ENCODE measurements at places on chromosomes 3 and 15.

- DNase-seq = no peak
Measured at GRCh38 chr3:110755345-110755744, 316.3 kb upstream of the NECTIN3 start.

GRCh38 chr3:190860521-190860920, 2.0 kb downstream of the GMNC start:
- no peak for DNase-seq

DNA sequence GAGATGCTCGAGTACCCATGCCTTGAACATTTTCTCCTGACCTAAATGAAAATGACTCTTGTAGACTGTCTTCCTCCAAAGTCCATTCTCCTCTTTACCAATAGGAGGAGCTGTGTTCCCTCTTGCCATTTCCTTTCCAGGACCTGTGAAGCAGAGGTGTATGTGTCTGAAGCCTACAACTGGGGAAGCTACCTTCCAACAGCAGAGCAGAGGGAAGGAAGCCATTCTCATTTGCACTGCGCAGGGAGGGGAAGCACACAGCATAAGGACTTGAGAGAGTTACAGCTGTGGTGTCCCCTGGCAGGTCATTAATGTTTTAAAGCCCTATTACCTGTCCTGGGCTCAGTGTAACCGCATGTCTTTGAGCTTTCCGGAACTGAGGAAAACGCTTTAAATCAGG, 38.7 kb downstream of the HSPBAP1 start:
- DNase-seq = peak; percentile 10

DNA sequence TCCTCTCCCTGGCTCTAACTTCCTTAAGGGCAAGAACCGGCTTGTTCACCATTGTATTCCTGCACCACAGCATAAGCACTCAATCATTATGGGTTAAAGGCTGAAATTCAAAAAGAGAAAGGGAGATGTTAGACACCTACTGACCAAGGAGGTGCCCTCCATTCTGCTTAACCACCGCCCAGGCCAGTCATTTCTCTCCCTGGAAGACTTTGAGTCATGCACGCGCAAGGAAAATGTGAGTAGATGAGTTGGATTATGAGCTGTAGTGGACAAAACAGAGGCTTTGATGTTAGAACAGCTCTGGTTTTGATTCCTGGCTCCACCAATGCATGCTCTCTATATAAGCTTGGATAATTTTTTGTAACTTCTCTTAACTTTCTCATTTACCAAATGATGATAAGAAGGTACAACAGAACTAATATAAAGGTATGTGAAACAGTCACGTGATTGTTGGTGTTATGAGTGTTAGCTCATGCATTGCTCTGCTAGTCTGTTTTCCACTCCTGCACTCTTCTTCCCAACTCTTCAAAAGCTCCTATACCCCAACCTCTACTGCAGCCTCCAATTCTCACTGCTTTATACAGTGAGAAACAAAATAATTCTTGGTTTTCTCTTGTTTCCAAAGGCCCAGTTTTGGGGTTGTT, 148.4 kb upstream of the ATP11B start:
- DNase-seq = no peak

DNA sequence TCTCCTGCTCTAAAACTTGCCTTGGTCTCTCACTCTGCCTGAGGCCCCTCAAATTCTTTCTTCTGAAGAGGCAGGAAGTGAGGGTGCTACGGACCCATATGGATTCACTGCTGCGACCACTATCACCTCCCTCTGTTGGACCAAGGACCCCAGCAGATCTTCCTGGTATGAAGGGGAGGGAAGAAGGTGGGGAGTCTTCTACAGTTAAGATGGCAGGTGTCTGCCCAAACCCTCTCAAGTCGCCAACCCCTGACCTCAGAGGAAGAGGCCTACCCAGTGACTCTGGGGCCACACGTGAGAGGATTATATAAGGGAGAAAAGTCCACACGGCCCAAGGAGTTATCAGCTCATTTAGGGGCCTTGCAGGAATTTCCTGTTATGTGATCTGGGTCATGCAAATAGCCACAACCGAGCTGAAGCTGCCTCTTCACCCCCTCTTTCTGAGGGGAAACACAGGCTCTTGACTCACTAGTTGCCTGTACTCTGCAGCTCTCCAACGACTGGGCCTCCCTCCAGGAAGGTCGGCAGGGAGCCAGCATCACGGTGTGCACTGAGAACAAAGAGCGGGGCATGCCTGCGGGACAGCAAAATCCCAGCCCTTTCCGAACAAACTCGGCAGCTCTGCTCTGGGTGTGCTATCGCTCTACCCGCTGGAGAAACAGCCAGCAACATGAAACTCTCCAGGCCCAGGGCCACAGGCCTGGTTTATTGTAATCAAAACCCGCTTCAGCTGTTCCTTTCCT, 116.0 kb downstream of the XXYLT1 start:
- peak; percentile 60 for DNase-seq

- DNase-seq = no peak
Measured at GRCh38 chr3:4503050-4503449, 9.9 kb downstream of the ITPR1 start.

GRCh38 chr3:194995334-194995733, 275.6 kb downstream of the XXYLT1 start:
- no peak for DNase-seq

- peak; percentile 94 for DNase-seq
Measured at GRCh38 chr3:15377961-15378791, 45.8 kb upstream of the SH3BP5 start.

DNA sequence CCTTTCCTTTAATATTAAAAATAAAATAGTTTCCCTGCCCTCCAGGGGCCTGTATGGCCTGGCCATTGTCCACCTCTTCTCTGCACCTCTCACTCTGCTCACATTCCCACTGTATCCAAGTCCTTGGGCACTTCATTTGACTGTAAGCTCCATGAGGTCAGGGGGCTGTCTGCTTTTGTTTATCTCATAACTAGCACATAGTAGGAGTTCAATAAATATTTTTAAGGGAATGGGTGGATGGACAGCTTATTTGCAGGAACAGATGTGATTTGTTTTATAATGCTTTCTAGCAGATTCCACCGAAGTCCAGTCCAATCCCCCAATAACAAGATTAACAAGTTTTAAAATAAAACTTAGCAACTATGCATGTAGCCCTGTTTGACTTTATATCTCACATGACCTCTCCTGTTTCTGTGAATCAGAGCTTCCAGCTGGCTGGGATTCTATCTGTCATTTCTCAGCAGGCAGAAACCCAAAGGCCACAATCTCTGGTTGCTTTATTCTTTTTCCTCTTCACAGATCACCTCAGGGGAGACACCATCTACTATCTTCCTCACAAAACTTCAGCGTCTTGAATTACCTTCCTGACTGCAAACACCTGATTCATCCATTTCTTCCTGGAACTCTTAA, 123.0 kb upstream of the NR2F2 start:
- no peak for DNase-seq

GRCh38 chr3:84820906-84821305, 137.9 kb upstream of the CADM2 start:
- no peak for DNase-seq

GRCh38 chr3:18489939-18490338, 64.8 kb upstream of the SATB1 start:
- no peak for DNase-seq

DNA sequence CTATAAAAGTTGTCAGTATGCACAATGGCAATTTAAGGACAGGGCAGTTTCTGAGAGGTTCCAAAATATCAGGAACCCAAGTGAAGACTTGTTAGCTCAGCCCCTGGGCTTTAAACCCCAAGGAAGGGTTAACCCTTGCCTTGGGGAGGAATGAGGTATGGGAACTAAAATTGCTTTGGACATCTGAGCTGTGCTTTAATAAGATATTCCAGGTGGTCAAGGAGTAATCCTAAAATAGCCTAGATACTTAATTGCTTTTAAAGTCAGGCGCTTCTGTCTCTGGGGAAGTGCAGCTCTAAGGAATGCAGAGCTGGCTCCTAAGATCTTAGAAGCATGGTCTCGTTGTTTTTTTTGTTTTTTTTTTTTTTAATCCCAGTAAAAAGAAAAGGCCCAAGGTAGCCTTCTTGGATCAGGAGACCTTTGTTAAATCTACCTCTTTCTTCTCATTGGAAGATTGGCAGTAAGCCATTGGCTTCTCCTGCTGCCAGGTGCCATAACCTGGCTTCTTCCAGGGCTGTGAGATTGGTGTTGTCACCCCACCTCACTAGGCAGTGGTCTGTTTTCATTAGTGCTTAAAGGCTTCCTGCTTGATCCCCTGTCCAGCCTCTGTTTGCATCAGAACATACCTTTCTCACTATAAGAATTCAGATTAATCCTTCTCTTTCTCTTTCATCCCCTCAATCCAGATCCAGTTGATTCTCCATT, 24.5 kb downstream of the ARID3B start:
- DNase-seq = no peak

DNA sequence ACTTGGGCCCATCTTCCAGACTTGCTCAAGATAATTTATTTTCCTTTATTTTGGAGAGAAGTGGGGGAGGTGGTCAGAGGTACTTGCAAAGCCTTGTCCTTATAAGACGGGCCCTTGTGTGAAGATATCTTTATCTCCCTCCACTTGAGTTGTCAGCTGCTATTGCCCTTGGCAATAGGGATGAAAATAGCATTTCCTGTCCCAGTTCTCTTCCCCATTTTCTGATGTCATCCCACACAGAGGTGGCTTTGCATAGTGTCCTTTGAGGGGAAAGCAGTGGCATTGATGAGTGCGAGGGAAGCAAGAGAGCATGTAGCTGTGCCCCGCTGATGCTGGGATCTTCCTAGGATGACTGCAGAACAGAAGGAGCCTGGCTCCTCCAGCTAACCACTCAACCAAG, 41.9 kb upstream of the TUBGCP5 start:
- DNase-seq = no peak

DNA sequence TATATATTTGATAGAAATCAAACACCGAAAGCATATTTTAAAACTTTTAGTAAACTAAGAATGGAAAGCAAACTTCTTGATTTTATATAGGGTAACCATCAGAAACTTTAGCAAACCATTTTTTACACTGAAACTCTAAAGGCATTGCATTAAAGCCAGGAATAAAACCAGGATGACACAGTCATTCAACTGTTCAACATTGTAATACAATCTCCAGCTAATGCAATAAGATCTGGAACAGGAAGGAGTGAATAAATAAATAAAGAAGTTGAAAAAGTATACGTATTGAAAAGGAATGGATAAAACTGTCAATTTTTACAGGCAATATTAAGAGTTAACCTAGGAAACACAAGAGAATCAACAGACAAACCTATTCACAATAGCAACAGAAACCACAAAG, 181.9 kb upstream of the TTC14 start:
- no peak for DNase-seq

- DNase-seq = peak; percentile 63
Measured at GRCh38 chr15:66842710-66843441, 140.8 kb downstream of the SMAD6 start.

- DNase-seq = no peak
Measured at GRCh38 chr3:173789530-173790162, 392.1 kb downstream of the NLGN1 start.

GRCh38 chr3:143236226-143236964, 116.8 kb downstream of the CHST2 start:
- peak; percentile 10 for DNase-seq

- DNase-seq = no peak
Measured at GRCh38 chr3:112104774-112105173, 18.6 kb downstream of the C3orf52 start.

- no peak for DNase-seq
Measured at GRCh38 chr15:40906091-40906990, 12.1 kb downstream of the VPS18 start.

- DNase-seq = no peak
Measured at GRCh38 chr3:173750095-173750494, 352.6 kb downstream of the NLGN1 start.

DNA sequence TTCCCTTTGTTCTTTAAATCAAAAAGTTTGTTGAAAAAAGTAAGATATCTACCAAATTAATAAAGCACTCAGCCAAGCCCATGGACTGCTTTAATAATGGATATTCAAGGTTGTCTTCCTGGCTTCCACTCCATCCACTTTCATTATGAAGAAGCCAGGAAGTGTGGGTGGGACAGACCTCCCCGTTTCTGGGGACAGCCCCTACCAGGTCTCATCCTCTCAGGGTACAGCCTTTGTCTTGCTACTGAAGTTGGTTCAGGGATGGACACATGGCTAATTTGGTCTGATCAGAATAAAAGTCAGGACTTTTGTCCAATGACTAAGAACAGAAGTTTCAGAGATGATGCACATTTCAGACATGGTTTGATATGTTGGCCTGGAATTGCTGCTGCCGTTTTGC, 32.6 kb downstream of the CCNB2 start:
- DNase-seq = no peak

DNA sequence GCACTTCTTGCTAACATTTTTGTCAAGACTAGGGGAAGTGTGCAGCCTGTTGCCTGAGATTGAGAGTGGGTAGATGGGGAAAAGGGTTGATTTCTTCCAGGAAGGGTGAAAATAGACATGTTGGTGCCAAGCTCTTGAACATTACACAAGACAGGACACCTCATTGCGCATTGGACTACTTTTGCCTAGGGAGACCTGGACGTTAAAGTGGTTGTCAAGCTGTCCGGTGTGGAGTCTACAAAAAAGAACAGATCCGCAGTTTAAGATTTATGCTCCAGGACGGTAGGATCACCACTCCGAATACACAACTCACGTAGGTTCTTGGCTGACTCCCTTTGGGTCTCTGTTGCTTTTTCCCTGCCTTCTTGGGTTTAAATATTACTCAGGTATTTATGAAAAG, 56.3 kb upstream of the LRIG1 start:
- DNase-seq = no peak

DNA sequence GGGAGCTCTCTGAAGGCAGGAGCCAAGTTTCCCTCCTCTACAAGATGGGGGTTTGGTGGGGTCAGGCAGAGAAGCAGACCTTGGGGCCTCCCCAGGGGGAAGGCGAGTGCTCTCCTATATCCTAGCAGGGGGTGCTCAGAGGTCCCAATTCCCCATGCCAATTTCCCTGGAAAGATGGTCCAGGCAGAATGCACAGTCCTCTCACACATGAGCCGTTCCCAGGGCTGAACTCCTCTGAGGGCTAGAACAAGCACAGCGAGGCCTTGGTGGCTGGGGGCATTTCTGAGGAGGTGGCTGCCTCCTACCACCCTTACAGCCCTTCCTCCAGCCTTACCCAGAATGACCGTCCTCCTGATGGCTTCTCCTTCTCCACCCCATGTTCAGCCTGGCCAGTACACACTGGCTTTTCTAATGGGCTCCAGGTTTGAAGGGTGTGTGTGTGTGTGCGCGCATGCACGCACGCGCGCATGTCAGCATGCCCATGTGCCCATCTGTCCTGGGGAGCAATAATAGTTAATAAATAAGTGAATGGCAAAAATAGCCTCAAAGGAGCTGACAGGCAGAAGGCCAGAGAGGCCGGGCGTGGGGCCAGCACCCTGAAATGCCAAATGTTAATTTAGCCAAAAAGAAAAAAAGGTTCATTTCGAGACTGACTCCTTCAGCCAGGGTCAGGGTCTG, 24.4 kb downstream of the ADCY5 start:
- no peak for DNase-seq

GRCh38 chr3:46479696-46480095, 15.0 kb upstream of the LTF start:
- no peak for DNase-seq

DNA sequence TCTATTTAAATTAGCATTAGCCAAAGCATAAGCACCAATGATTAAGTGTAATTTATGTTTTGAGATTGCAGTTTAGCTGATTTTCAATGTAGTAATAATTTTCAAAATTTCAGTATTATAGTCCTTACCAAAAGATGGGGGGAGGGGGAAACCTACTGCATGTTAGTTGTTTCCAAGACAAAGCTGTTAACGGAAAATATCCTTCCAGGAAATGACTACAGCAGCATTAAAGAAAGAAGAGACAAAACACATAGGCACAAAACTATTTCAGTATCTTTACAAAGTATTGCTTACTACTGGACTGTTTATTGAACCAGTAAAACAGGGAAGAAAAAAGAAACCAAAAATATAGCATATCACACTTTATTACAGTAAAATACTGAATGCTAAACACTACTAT, 10.5 kb downstream of the BNIP2 start:
- DNase-seq = no peak

GRCh38 chr15:74302821-74303359, 64.6 kb downstream of the CYP11A1 start:
- DNase-seq = no peak
